A673 (cell line): ENCODE measurements at places on chromosomes 13 and 19.

DNA sequence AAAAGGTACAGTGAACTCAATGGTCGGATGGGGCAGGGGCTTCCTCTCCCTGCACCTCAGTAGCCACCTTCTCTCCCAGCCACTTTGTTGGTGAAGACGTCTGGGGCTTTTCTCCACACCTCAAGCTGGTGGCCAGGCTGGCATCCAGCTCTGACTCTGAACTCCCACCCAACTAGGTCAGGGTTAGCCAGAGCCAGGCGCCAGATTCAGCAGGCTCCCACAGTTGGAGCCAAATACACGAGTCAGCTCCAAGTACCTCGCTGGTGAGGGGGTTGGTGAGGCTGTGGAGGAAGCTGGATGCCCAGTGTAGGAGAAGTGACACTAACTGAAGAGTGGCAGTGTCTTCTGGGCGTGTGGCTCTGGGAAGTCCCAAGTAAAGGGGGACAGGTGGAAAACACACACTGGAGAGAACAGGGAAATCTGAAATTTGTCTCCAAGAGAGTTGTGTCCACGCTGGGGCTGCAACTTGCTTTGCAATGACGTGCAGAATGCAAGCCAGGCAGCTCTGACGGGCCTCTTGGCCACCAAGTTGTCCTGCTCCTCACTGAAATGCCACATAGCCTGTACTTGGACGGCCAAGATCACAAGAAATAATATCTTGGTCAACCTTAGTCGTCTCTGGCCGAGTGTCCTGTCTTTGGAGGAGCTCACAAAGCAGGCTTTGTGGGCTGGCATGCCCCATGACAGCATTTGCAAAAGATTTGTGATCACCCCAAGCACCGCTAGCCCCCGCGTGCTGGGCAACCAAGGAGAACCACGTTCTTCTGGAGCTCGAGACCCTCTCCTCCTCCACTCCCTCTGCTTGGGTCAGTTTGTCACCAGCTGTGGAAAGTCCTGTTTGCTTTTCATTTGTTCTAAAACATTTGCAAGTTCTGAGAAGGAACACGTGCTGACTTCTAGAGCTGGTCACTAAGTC lies 18.1 kb downstream of the SLC7A1 start:
- no peak for DNase-seq

GRCh38 chr19:35462476-35462953 lies 14.5 kb downstream of the FFAR2 start:
- DNase-seq = no peak

DNA sequence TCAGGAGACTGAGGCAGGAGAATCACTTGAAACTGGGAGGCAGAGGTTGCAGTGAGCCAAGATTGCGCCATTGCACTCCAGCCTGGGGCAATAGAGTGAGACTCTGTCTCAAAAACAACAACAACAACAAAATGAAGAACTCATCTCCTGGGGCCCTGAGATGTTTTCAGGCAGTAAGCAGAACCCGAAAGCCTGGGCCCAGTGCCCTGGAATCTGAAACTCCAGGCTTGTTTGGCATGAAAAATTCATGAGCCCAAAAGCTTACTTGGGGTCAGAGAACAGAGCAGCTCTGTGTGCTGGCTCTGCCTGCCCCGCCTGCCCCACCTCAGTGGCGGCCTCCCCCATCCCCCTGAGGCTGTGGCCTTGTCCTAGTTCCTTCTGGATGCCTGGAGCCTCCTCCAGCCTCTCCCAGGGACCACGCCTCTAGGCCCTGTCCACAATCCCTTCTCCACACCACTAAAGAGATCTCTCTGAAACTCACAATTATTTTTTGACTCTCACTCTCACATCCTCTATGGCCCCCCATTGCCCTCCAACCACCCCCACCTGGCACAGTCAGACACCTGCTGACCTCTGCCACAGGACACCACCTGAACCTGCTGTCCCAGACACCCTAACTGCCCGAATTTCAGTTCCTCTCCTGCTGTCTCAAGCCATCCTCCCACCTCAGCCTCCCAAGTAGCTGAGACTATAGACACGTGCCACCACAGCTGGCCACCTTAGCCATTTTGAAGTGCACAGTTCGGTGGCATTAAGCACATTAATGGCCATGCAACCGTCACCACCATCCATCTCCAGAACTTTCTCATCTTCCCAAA lies 6.9 kb upstream of the AP1M2 start:
- DNase-seq = no peak

DNA sequence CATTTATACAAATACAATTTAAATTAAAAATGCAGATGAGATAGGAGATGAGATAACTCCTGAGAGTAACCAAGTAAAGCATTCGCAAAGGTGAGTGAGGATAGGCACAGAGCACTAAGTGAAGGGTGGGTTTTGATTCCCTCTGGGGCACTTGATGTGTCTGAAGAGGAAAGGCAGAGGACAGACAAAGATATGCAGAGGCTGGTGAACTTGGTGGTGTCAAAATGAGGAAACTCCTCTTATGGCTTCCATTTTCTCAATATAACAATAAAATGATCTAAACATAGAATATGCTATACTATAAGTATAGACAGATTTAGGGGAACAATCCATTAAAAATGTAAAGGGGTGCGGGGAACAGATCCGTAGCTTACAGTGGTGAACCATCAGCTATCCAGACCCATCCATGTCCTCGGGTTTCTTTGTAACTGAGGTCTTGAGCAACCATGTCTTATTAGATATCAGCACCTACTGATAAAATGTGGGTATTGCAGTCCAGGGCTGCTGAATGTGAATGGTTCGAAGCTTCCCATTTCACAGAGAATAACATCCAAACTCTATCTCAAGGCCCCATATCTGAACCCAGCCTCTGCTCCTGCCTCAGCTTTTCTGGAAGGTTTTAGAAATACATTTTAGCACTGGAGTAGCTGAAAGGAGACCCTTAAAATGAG lies 73.9 kb upstream of the SLC10A2 start:
- DNase-seq = peak; percentile 39

DNA sequence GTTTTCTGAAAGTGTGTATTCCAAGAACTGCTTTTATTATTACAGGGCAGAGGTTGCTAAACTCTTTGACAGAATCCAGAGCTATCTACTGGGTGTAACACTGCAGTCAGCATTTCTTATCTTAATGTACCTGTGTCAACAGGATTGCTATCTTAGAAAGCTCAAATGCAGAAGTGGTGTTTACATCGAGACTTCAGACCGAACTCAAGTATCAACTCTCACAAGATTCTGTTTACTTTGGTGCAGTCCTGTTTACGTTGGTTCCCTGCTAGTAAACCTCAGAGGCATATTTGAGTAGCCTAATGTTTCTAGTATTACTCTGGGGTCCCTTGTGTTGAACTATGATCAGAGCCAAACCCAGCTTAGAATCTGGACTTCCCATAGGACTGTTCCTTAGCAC lies 20.5 kb downstream of the SLC15A1 start:
- no peak for DNase-seq

DNA sequence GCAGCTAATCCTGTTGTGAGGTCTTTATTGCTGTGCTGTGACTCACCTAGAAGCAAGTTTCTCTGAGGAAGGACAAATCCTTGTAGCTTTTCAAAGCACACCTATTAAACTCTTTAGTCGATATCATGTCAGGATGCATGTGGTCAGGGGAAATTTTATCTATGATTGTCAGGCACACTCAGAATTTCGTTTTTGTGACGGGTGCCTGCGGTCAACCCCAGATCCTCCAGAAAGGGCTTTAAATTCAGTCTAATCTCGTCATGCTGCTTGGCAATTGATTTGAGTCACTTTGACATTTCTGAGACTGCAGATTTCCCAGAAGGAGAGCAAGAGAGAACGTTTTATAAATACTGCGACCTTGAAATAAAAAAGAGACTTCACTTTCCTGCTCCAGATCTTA lies 316.9 kb downstream of the FGF9 start:
- DNase-seq = no peak

DNA sequence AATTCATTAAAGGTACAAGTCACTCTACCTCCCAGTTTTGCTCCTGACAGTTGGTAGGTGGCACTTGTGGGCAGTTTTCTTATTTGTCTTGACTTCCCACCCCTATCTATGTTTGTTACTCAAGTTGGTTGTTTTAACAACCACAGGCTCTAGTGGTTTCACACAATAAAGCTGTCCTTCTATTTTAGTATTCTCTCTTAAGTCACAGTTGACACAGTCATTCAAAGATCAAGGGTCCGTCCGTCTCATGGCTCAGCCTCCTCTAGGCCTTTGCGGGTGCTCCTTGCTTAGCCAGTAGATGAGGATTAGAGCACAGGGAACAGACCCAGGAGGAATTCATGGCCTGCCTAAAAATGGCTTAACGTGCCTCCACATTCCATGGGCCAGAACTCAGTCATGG lies 573.7 kb downstream of the IRS2 start:
- no peak for DNase-seq

GRCh38 chr19:11197291-11198174 lies at the start of gene KANK2:
Gene KANK2, minus strand, starts transcription at chr19:11197545. Its CDS starts 3,034 bp downstream, at chr19:11194511.
- DNase-seq = peak; percentile 80
